NCI-H226 (cell line): ENCODE measurements at places on chromosomes 4 and X.

- peak; percentile 20 for DNase-seq
These were observed 2.6 kb downstream of the SLC25A31 start for GRCh38 chr4:127732623-127733328.

DNA sequence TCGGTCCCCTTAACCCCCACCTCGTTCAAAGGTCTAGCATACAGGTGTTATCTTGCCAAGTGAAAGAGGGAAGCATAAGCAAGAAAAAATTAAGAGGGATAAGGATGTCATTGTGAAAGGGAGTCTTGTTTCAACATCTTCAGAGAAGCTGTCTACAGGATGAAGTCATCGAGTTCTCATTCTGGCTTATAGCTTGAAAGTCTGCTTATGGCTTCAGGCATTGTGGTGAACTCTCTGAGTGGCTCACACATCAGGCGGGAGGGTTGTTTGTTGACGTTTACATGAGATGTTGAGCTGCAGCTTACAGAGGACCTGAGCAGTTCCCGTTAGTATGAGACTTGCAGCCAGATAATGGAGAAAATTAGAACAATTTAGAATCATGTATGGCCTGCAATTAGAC lies 16.6 kb downstream of the MAGEA9B start:
- peak; percentile 47 for DNase-seq

GRCh38 chr4:145326491-145326890 lies 146.1 kb upstream of the OTUD4 start:
- no peak for DNase-seq

DNA sequence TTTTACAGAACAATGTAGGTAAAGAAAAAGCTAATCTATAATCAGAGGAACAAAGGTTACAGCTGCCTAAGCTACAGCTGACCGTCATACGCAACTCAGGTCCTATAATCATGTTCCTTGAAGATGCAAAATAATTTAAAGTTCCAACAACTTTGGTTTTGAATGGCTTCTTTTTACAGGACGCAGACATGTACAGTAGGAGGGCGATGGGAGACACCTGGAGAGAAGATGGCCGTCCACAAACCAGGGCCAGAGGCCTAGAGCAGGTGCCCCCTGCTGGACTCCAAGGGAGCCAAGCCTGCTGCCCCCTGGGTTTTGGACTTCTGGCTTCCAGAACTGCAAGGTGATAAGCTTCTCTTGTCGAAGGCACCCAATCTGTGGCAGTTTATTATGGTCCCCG lies 10.6 kb downstream of the HGFAC start:
- DNase-seq = no peak
